ENCODE measurements at places on chromosomes 13 and 19. TPM values are rescaled to one million over a fixed set of nuclear protein-coding genes. Genes with fewer than 3 reads are reported as not detected.
A peak's percentile ranks its signal among the peaks of the same experiment; 100 is the strongest.

Gene SULT2A1
- total RNA-seq = not detected

Gene IGFL4
- not detected for total RNA-seq

Gene ZNF558
- total RNA-seq = 8.8 TPM

Gene CHMP2A
- total RNA-seq = 123 TPM

Gene SPACA7
- total RNA-seq = not detected

Gene IGFL3
- not detected for total RNA-seq

Gene FBXO27
- 15.1 TPM for total RNA-seq

Gene PIAS4
- total RNA-seq = 16.1 TPM

Gene ZNF577
- total RNA-seq = 8.4 TPM

Gene EDNRB
- total RNA-seq = 20.2 TPM

DNA sequence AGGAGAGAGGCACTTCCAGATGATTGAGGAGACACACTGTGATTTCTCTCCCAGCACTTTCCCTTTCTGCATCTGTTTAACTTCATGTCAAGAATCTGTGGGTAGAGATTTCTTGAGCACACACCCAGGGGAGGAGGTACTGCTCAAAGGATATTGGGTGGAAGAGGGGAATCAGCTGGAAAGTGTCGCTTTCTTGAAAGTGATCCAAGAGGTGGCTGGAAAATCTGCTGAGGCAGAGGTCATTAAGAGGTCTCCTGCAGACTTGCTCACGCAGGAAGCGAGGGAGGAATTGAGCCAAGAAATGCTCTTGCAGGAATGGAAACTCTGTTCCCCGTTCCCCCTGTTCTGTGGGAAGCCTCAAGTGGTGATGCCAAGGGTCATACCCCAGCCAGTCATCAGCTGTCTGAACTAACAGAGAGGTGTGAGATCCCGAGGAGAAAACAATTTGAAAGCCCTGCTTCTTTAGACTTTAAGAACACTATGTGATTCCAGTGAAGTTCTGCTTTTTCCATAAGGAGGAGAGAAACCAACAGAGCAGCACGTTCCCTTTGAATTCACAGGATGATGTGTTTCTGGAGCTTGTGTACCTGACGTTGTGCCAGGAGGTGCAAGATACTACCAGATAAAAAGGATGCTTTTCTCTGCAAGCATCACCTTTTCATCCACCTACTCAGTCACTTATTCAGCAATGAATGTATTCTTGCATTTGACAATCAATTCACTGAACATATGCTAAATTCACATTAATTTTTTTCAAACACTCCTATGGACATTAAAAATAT lies 163.4 kb upstream of the GPR12 start:
- DNase-seq = no peak

DNA sequence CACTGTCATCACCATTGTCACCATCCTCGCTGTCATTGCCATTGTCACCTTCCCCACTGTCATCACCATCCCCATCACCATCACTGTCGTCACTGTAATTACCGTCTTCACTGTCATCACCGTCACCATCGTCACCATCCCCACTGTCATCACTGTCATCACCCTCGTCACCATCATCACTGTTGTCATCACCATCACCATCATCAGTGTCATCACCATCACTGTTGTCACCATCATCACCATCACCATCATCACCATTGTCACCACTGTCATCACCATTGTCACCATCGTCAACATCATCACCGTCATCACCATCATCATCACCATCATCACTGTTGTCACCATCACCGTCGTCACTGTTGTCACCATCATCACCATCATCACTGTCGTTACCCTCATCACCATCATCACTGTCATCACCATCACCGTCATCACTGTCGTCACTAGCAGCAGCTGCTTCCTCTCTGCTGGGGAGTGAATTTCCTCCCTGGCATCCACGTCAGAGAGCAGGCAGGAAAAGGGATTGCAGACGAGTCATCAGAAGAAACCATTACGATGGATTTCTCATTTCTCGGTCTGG lies 27.3 kb downstream of the TMEM255B start:
- DNase-seq = no peak

- no peak for DNase-seq
Observed at GRCh38 chr19:10868872-10869547, 2.3 kb upstream of the CARM1 start.

GRCh38 chr13:101755228-101755887 lies 302.9 kb downstream of the ITGBL1 start:
- no peak for DNase-seq

- DNase-seq = no peak
Observed at GRCh38 chr13:86591862-86592261, 792.6 kb upstream of the SLITRK6 start.

DNA sequence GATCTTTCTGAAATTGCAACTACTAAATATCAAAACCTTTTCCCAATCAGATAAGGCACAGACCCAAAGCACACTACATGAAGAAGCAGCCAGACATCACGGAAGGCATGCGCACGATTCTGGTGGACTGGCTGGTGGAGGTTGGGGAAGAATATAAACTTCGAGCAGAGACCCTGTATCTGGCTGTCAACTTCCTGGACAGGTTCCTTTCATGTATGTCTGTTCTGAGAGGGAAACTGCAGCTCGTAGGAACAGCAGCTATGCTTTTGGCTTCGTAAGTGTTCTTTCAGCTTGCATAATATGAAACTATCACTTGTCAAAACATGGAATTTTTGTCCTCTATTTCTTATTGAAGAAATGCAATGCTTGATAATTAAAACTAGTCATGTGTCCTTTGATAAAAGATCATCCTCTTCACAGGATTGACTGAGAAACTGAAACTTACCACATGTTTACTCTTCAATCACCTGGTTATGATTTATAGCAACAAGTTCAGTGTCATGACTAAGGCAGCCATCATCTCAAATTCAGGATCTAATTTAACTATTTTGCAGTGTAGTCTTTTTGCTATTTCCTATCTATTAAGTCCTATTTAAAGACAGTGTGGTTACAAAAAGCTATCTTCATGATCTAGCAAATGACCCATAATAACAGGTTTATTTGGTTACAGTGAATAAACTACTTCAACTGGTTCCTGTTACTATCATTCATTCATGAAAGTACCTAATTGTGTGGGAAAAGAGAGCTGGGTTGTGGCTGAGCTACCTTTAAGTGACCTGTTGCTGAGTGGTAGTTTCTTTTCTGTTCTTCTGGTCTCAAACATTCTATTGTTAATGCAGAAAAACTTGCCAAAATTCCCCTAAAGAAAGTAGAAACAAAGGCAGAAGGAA lies 6.5 kb downstream of the CCNA1 start:
- DNase-seq = no peak

DNA sequence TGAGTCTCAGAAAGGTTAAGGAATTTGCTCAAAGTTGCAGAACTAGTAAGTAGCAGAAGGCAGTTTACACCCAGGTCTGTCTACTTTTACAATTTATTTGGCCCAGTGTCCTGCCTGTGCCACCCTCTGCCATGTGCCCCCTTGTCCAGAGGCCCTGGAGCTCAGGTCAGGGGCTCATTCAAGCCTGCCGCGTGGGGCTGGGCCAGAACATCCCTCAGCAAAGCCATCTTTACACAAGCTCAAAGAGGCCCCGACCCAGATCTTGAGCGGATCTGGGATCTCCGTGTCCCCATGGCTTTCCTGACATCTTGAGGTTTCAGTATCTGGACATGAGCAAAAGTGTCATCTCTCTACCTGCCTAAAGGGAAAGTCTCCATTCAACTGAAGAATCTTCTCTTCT lies 76.4 kb upstream of the VSTM2B start:
- no peak for DNase-seq

GRCh38 chr13:98048265-98048664 lies 94.6 kb upstream of the FARP1 start:
- DNase-seq = no peak

- peak; percentile 87 for DNase-seq
Observed at GRCh38 chr19:18379803-18380747, 5.9 kb upstream of the GDF15 start.

GRCh38 chr13:51231456-51231855 lies 9.3 kb downstream of the FAM124A start:
- DNase-seq = no peak

DNA sequence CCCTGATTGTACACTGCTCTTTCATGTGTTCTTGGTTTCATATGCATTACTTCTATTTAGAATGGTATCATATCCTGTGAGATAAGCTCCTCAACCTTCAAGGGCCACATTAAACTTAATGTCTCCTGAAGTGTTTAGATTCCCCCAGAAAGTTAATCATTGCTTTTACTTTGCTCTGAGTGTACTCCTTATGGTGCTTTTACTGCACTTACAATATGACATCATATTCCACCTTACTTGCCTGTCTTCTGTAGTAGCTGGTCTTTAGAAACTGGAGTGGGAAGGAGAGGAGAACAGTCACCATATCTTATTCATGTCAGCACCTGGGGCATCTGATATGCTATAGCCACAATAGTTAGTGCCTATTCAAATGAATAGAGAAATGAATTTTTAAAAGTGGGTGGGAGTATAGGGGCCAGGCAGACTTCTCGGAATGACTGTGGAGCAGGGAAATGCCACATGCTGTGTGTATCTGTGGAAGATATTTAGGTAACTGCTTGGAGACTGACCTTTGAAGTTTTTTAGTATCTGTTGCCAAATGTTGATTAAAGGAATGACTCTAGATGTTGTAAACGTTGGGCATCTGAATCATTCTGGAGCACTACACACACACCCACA lies 40.2 kb downstream of the SLAIN1 start:
- no peak for DNase-seq

DNA sequence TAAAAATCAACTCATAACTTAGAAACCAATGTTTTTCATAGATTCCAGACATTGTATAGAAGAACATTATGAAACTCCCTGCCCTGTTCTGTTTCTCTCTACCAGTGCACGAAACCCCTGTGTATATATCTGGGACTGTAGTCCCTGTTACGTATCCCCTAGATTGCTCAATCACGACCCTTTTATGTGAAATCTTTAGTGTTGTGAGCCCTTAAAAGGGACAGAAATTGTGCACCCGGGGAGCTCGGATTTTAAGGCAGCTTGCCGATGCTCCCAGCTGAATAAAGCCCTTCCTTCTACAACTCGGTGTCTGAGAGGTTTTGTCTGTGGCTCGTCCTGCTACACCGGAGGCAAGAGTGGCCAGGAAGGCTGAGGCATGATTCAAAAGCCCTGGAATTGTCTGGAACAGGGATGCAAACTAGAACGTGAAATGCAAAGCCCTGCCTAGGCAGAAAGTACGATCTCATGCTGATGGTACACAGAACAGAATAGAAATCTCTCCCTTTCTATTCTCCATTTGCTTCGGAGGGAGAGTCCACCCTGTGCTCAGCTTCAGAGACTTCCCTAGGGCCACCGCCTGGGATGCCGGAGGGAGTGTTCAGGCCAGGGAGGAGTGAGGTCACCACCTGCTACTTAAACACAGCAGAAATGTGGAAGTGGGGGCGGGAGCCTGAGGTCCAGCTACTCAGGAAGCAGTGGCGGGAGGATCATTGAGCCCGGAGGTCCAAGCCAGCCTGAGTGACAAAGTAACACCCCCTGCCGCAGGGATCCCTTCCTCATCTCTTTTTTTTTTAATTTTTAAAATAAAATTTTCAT lies 758 bp upstream of the ZNF888 start:
- DNase-seq = peak; percentile 71

GRCh38 chr13:22061806-22062391 lies 391.0 kb downstream of the FGF9 start:
- no peak for DNase-seq

- no peak for DNase-seq
Observed at GRCh38 chr19:17037184-17037583, 10.6 kb upstream of the CPAMD8 start.

GRCh38 chr13:41608111-41608838 lies 150.9 kb downstream of the RGCC start:
- DNase-seq = no peak

DNA sequence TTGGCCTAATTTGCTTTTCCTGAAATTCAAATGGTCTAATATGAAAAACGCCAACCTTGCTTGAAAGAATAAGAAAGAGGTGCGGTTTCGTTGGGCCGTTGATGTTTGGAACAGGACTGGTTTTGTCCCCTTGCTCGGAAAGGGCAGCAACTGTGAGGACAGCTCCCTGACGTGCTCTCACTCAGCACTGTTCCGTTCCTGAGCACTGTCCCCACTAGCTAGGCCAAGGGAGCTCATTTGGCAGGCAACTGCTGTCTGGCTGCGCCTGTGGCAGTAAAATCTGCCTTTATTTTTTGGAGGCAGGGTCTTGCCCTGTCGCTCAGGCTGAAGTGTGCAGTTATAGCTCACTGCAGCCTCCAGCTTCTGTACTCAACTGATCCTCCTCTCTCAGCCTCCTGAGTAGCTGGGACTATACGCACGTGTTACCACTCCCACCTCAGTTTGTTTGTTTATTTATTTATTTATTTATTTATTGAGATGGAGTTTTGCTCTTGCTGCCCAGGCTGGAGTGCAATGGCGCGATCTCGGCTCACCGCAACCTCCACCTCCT lies 4.5 kb downstream of the LDLR start:
- DNase-seq = peak; percentile 14

- DNase-seq = no peak
Observed at GRCh38 chr19:35514282-35514809, 897 bp upstream of the DMKN start.

DNA sequence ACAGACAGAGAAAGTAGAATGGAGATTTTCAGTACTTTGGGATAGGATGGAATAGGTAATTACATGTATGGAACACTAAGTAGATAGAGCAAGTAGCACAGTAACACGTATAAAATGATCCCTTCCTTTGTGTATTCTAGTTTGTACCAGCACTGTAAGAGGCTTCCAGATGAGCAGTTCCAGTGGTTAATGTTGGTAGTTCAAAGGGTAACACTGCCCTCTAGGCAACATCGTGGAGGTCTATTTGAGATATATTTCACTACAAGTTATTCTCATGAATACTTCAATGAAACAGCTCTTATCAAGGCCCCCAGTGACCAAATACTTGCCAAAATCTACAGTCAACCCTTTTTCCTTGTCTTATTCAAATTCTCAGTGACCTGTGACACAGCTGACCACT lies 13.5 kb upstream of the ZNF563 start:
- no peak for DNase-seq

DNA sequence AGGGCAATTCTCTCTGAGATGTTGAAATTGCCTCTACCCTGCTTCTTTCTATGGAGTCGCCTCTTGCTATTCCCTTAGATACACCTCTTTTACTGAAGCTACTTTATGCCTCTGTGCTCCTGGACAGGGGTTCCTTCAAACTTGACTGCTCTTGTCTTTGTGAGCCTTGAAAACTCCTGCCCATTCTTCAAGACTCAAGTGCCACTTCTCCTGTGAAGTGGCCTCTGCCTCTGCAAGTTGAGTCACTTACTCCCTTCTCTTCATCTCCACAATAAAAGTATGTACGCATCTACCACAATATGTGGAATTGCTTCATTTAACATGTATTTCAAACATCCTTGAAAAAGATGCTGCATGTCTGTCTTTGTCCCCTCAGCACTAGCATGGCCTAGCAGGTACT lies 66.0 kb upstream of the TPP2 start:
- no peak for DNase-seq

GRCh38 chr13:51760592-51760991 lies 43.4 kb downstream of the DHRS12 start:
- no peak for DNase-seq

DNA sequence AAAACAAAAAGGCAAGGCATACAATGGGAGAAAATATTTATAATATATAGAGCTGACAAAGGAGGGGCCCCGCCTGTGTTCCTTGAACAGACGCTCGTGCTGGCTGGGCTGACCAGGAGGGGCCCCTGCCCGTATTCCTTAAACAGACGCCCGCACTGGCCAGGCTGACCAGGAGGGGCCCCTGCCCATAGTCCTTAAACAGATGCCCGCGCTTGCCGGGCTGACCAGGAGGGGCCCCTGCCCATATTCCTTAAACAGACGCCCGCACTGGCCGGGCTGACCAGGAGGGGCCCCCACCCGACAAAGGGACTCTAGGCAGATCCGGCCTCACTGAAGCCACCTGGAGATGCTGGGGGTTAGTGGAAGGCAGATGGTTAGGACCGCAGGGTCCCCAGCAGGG lies 9.3 kb downstream of the ADPRHL1 start:
- no peak for DNase-seq

- DNase-seq = no peak
Observed at GRCh38 chr13:39369161-39369890, 233.7 kb downstream of the LHFPL6 start.
